ENCODE measurements at places on chromosomes 16 and 17. TPM values are rescaled to one million over a fixed set of nuclear protein-coding genes. Genes with fewer than 3 reads are reported as not detected.
A peak's percentile ranks its signal among the peaks of the same experiment; 100 is the strongest.

GRCh38 chr17:50966163-50966666, 100.1 kb upstream of the TOB1 start:
- DNase-seq, result no peak

DNA sequence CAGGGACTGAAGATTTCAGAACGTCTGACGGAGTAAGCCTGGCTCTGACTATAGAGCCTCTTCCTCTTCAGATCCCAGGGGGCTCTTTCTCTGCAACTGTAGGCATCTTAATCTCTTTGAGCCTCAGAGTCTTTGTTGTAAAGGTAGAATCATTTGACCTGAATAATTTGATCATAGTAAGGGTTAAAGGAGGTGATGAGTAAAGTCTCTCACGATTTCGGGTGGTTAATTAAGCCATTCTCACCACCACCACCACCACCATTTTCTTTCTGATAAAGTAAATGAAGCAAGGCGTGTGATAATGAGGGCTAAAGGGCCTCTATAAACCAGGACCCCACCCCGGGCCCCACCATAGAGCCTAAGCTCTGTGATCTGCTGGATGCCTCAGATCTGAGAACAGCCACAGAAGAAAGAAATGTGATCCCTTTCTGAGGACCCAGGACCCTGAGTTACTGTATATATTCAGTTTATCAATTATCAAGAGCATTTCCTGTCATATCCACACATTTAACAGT, 33.0 kb upstream of the ADAMTS18 start:
- DNase-seq, result no peak

- DNase-seq, result no peak
Measured at GRCh38 chr17:39679521-39680192, 8.2 kb downstream of the PGAP3 start.

- no peak for DNase-seq
Measured at GRCh38 chr17:39813631-39814030, 50.5 kb downstream of the IKZF3 start.

DNA sequence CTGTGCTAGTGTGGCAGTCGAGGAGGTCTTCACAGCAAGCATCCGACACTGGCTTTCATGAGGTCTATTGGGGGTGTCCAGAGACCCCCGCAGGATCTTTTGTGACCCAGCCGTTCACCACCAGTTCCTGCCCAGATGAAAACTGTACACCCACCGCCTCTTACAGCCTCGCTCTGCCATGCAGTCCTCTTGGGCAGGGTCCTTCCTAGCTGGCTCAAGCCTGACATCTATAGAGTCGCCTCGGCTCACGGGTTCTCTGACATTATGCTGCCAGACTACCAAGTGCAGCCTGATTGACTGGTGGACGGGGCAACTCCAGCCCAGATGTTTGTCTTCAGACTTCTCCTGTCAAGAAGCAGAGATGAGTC, 14.6 kb upstream of the CLEC10A start:
- DNase-seq, result no peak

GRCh38 chr16:51137097-51137496, 14.0 kb downstream of the SALL1 start:
- no peak for DNase-seq

DNA sequence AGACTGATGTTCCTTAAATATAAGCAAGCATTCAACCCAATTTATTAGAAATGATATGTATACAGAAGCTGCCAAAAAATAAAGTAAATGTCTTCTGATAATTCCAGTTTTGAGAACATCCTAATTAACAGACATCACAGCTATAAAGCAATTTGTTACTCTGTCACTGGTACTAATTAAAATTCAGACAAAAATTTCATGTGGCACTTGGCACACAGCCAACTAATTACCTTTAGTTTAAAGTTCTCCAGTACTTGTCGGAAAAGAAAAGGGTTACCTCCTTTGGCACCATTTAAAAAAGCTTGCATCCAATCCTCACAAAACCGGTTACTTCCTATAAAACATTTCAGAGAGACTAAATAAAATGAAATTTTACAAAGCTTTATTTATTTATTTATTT, 8.8 kb downstream of the C17orf75 start:
- no peak for DNase-seq

- peak; percentile 90 for DNase-seq
Measured at GRCh38 chr16:81405702-81406113, 38.9 kb upstream of the CMIP start.

DNA sequence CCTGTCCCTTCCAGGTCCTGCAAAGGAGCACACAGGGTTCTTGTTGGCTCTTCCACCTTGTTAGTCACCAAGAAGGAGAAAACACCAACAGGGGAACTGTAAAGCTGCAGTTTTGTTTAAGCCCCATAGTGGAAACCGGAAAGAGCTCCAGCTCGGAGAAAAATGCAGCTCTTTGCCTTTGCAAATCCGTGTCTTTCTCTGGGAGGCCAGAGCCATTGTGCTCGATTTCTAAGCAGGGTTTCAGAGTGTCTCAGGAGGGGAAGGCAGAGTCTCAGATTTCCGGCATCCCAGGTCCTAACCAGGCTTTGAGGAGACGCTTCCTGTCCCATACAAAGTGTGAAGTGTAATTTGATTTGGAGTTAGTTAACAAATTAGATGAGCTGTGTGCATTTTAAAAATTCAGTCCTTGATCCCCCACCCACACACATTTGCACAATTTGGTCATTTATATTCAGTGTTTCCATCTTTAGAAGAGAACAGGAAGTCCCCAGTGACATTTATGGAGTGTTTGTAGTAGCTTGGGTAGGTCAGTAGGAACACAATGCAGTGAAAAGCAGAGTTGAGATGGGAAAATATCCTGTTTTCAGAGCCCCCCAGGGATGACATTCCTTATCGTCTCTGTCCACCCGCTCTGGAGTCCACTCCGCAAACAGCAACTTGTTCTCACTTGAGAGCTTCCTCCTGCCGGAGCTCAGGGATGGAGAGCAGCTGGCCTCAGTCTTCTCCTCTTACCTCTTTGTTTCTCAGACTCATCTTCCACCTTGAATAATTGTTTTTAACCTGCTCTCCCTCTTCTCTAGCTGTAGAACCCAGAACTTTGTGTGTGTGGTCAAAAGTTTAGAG, 331.9 kb downstream of the SEC14L1 start:
- DNase-seq, result no peak

- no peak for DNase-seq
Measured at GRCh38 chr17:45108595-45109521, 23.5 kb downstream of the PLCD3 start.

GRCh38 chr17:77147357-77147801, 6.6 kb downstream of the SEC14L1 start:
- no peak for DNase-seq

- no peak for DNase-seq
Measured at GRCh38 chr16:879986-880385, 79.5 kb upstream of the GNG13 start.

DNA sequence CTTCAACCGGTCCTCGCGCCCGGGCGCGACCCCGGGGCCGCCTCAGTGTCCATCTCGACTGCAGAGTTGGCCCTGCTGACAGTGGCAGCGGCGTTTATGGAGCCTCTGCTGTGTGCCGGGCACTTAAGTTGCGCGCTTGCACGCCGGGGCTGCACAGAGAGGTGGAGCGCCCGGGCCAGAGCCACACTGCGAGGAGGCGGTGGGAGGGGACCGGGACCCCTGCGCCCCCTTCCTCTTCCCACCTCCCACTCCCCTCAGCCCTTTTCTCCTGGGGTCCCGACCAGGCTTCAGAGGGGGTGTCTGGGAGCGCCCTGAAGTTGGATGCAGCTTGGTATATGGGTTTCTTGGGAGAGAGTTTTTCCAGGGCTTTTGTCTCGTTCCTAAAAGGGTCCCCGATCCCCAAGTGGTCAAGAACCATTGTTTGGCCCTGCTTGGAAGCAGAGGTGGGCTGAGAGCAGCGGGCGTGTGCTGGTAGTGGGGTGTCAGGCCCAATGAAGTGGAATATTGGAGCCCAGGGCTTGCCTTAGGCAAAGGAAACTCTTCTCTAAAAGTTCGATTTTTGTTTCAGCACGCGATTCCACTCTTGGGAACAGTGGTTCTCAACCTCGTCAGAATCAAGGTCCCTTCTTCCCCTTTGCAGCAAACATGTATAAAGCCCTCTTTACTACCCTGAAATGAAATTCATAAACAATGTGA, 605 bp downstream of the MRTFB start:
- no peak for DNase-seq

- DNase-seq, result no peak
Measured at GRCh38 chr17:54992797-54993639, 24.5 kb downstream of the STXBP4 start.

GRCh38 chr16:85028685-85029407, 1.3 kb downstream of the KIAA0513 start:
- DNase-seq, result no peak

GRCh38 chr17:62111562-62112171, 46.6 kb upstream of the MED13 start:
- DNase-seq, result no peak

- DNase-seq, result no peak
Measured at GRCh38 chr17:66135219-66135618, 56.7 kb downstream of the CEP112 start.

DNA sequence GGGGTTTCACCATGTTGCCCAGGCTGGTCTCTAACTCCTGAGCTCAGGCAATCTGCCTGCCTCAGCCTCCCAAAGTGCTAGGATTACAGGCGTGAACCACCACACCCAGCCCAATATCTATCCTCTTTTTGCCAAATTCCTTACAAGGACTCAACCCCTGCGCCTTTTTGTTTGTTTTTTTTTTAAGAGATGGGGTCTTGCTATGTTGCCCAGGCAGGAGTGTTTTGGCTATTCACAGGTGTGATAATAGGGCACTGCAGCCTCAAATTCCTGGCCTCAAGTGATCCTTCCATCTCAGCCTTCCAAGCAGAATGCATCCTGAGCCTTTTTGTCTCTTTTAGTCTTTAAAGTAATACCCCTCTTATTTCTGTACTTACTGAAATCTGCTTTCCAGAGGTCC, 17.0 kb downstream of the SP2 start:
- DNase-seq, result no peak

- no peak for DNase-seq
Measured at GRCh38 chr17:75821552-75821951, 22.7 kb downstream of the UNC13D start.

GRCh38 chr16:11685844-11686618, 17.8 kb downstream of the SNN start:
- peak; percentile 25 for DNase-seq

- peak; percentile 88 for DNase-seq
Measured at GRCh38 chr17:65064452-65065019, 8.0 kb upstream of the GNA13 start.

DNA sequence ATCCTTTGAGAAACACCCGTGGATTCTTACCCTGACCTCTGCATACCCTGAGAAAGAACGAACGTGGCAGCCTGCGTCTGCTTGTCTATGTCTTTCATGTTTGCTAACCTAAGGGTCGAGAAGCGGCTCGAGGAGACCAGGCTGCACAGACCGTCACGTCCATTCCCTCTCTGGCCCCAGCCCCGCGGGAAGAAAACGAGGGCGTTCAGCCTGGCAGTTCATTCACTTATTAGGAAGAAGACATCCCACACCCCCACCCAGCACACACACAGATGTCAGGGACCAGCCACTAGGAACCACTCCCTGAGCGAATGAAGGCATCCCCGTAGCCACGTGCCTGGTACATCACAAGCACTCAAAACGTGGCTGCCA, 655 bp upstream of the MTHFSD start:
- DNase-seq, result no peak

GRCh38 chr17:66526827-66527226, 224.4 kb downstream of the PRKCA start:
- DNase-seq, result no peak

DNA sequence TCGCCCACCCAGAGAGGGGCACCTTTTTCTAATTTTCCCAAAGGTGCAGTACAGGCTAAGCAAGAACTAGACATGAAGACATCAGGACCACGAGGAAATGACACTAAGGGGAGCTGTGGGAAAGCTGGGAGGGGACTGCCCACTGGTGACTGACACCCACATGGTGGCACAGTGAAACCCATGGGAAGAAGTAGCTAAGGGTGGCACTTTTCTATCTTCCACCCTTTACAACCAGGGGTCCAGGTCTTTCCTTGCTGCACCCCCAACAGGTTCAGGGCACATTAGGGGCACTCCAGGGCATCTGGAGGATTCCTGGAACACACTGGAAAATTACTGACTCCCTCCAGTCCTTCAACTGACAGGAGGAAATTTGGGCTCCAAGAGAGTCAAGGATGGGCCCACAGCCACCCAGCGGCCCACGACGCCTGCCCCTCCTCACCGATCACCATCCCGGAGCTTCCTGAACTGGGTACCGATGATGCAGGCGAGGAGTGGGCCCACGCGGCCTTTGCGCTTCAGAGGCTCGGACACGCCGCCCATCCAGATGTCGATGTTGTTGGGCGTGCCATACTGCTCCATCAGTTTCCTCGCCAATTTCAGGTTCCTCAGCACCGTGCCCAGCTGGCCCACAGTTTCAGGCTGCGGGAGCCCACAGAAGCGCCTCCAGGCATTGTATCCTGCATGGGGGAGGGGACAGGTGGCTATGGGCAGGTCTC, 9.4 kb downstream of the MPO start:
- DNase-seq, result peak; percentile 32

GRCh38 chr17:76198702-76199101, 41.6 kb downstream of the RNF157 start:
- DNase-seq, result no peak

GRCh38 chr16:55686671-55687070, 30.9 kb downstream of the SLC6A2 start:
- DNase-seq, result no peak

GRCh38 chr16:48870141-48870540, 260.2 kb upstream of the N4BP1 start:
- no peak for DNase-seq

DNA sequence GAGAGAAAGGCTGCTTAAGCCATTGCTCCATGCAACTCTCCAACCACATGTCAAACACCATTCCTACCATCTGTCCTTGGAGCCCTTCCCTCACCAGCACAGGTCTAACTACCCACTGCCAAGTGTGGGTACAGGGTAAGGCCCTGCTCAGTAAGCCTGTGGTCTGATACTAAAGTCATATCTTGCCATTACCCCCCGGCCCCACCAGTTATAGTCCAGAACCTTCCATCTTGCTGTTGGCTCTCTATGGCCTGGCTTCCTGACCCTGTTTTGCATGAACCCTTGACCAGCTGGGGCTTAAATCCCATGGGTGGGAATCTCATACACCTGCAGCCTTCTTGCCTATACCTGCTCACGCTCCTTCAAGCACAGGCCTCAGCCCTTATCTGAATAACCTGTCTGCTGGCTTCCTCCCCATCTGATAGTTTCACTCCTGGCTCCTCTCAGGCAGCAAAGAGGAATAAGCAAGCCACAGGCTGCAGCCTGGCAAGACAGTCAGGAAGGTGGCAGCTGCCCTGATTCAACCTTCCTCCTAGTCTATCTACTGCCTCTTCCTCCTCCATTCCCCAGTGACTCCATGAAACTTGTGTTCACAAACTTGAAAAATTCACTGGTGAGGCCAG, 64.1 kb downstream of the ZFHX3 start:
- DNase-seq, result no peak

- peak; percentile 96 for DNase-seq
Measured at GRCh38 chr17:15963670-15964110, 18.8 kb downstream of the ADORA2B start.

- no peak for DNase-seq
Measured at GRCh38 chr16:87150681-87151280, 166.4 kb downstream of the C16orf95 start.

The MT1G gene
- total RNA-seq, result not detected

The KRTAP1-5 gene
- total RNA-seq, result 2.5 TPM

The SLC38A8 gene
- total RNA-seq, result not detected

The MYH1 gene
- total RNA-seq, result not detected

The AATK gene
- total RNA-seq, result not detected

The SCARF1 gene
- 0.16 TPM for total RNA-seq

The SYT17 gene
- total RNA-seq, result 0.29 TPM

The CD300A gene
- not detected for total RNA-seq

The SAMD14 gene
- not detected for total RNA-seq

The SEPTIN1 gene
- not detected for total RNA-seq

The ASIC2 gene
- total RNA-seq, result not detected

The PTGES3L gene
- 2.1 TPM for total RNA-seq

The OTOP2 gene
- not detected for total RNA-seq

The MYL11 gene
- not detected for total RNA-seq

The SMIM5 gene
- not detected for total RNA-seq
